D341Med (cell line): ENCODE measurements at places on chromosomes 12 and 14.

- DNase-seq, result no peak
Measured at GRCh38 chr12:107759410-107759809, 1.5 kb downstream of the PRDM4 start.

- no peak for DNase-seq
Measured at GRCh38 chr14:103443111-103443510, 57.9 kb downstream of the MARK3 start.

GRCh38 chr14:36217732-36218131, 41.2 kb upstream of the PTCSC3 start:
- DNase-seq, result no peak

DNA sequence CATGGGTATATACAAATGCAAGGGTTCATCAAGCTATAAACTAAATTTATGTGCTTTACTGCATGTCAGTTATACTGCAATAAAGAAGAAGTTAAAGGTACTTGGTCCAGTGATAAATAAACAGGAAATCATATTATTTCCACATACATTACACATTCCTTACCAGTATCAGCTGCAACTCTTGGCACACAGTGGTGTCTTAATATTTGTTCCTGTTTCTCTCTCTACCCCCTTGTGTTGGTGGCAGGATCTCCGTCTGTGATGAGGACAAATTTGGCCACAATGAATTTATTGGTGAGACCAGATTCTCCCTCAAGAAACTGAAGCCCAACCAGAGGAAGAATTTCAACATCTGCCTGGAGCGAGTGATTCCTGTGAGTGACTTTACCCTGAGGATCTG, 19.2 kb upstream of the OAS1 start:
- DNase-seq, result no peak

GRCh38 chr14:34983786-34984185, 994 bp downstream of the SRP54 start:
- DNase-seq, result no peak
